ENCODE measurements at places on chromosomes 11 and 22.

- no peak for DNase-seq
Observed at GRCh38 chr11:34790620-34791019, 125.6 kb downstream of the APIP start.

DNA sequence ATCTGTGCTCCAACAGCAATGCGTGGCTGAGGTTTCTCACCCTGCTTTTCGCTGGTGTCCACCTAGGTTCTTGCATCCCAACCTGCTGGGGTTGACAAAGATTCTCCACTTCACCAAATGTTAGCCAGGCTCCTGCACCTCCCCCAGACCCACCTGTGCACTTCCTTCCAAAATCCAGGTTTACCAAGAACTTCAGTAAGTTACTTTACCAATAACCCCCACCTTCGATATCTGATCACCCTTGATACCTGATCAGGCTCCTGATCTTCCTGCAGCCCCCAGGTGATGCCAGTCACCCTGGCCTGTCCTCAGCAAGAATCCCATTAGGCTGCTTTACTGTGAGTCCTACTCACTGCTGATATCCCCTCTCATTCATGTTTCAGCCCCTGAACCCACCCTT, 1203.4 kb downstream of the TBC1D22A start:
- DNase-seq: no peak

DNA sequence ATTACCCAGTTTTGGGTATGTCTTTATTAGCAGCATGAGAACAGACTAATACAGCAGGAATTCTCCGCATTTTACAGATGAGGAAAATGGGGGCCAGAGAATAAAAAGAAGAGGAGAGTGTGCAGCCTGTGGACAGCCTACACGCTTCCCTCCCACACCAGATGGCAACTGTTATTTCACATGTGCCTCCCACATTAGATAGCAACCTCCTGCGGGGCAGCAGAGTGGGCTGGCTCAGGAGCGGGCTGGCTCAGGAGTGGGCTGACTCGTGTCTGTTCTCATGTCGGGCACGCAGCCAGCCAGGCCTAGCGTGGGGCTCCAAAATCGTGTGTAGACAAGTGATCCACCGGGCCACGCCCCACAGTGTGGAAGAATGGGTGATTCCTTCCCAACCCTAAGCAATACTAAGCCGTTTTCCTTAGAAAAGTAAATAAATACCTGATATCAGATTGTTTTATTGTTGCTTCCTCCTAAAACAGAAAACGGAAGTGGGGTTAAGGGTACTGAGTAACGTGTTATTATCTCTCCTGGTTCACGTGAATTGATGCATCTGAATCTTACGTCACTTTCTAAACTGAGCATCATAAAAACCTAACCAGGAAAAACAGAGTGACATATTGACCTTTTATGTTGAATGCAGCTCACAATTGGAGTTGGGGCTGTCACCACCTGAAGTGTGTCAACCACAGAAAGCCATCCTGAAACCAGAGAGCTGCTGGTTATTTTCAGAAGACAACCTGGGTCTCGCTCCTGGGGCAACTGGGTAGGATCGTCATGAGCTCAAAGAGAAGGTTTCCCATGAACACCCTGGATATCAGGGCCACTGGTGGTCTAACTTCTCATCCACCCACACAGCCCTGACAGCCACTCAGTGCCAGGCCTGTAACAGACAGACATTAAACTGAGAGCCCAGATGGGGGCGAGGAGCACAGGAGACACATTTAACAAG, 3.3 kb downstream of the TTLL1 start:
- no peak for DNase-seq

DNA sequence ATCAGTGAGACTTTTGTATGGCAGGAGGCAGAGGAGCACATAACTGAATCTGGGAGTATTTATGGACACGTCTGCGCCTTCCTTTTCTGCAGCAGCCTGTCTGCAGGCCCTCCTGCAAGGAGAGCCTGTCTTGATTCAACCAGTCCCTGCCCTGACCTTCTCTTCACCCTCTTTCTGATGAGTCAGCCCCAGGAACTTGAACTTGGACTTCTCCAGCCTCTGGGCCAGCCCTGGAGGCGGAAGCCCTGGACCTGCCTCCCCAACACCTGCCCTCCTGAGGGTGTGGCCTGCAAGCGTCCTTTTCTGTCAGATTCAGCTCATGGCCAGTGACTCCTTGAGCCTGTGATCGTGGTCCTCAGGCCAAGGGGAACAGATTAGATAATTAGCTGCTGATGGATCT, 20.0 kb downstream of the DAGLA start:
- no peak for DNase-seq

- no peak for DNase-seq
Observed at GRCh38 chr11:128868841-128869671, 2.0 kb upstream of the KCNJ1 start.

DNA sequence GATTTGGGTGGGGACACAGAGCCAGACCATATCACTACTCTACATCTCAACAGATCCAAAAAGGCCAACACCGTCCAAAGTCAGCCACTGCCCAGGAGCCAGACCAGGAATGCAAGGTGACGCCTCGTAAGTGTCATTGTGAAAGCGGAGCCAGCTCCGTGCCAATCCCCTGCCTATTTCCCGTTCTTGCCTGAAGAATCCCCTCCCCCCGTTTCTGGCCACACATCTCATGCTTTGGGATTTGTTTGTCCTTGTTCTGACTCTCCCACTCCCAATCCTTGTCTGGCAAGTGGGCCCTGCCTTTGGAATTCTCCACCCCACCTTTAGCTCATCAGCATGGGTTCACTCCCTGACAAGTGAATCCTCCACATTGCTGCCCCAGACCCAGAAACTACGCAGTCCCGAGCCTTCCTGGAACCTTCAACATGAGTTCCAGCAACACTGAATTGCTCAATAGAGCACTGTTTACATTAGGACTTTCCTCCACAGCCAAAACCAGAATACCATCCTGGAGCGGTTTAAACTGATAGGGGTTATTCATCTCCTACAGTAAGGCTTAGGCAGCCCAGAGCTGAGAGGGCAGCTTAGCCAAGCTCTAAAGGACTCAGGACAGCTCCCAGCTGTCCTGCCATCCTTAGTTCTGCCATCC, 6.0 kb upstream of the SLC35C1 start:
- DNase-seq: no peak

GRCh38 chr11:126350836-126351235, 4.7 kb upstream of the ST3GAL4 start:
- no peak for DNase-seq

GRCh38 chr22:32123657-32124056, 35.4 kb downstream of the C22orf42 start:
- no peak for DNase-seq

GRCh38 chr11:22780952-22781593, 48.5 kb downstream of the SVIP start:
- DNase-seq: no peak

GRCh38 chr22:32608494-32608893, 133.9 kb downstream of the FBXO7 start:
- no peak for DNase-seq

All from AG04449 (cell line).